ENCODE measurements at places on chromosomes 1 and 21.

DNA sequence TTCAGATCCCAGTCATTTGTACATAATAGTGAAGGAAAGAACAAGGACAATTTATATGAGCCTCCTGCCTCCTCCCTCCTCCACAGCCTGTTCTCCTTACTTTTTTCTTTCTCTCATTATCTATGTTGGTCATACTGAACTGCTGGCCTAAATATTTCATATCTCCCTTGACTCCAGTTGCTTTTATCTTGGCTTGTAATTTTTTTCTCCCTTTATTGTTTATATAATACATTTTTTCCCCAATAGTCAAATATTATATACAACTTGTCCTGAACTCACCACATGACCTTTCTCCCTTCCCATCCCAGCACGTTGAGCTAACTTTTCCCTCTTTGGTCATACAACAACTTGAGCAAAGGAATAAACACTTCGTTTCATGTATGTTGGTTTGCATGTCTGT, 752.1 kb downstream of the LTN1 start:
- DNase-seq, result no peak

GRCh38 chr21:37593740-37594471, 227.3 kb downstream of the DYRK1A start:
- DNase-seq, result no peak

DNA sequence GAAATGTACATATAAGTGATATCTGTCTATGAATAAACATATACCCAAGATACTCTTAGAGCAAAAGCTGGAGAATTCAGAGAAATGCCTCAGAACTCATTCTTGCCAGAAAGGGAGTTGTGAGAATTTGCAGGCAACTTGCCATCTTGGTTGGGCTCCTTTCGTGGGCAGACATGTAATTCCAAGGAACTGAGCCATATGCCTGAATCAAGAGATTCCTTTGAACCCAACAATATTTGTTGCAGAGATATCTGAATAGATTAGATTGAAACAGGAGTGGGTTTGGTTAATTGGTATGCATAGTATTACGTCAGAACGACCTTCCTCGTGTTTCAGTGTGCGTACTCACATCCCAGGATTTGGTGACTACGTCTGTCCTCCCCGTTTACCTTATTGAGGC, 67.0 kb downstream of the TGFB2 start:
- no peak for DNase-seq

DNA sequence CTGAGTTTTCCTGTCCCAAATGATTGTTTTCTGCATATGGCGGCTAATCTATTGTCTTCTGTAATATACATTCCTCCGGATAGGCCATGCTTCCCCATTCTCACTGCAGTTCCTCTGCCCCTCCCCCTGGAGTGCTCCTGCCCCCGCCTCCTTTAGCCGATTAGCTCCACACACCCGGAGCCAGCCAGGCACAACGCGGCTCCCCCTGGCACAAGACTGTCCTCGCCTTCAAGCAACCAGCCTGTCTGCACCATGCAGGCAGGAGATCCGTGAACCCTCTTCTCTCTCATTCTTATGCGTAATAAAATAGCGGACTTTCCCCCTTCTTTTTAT, 18.0 kb downstream of the SERTAD4 start:
- DNase-seq, result no peak

DNA sequence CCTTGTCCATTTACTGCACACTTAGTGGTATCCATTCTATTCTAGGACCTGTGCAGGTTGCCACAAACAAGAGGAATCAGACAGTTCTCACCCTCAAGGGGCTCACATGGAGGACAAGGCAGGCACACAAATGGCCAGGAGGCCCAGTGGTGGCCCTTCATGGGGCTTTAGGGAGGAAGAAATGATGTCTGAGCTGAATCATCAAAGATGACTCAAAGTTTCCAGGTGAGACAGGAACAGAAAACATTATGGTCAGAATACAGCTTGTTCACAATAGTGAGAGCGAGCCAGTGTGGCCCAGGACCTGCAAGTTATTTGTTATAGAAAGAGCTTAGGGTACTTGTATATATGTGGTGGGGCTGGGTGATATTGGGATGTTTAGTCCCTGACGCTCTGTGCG, 26.4 kb downstream of the SHISAL2A start:
- peak; percentile 35 for DNase-seq

DNA sequence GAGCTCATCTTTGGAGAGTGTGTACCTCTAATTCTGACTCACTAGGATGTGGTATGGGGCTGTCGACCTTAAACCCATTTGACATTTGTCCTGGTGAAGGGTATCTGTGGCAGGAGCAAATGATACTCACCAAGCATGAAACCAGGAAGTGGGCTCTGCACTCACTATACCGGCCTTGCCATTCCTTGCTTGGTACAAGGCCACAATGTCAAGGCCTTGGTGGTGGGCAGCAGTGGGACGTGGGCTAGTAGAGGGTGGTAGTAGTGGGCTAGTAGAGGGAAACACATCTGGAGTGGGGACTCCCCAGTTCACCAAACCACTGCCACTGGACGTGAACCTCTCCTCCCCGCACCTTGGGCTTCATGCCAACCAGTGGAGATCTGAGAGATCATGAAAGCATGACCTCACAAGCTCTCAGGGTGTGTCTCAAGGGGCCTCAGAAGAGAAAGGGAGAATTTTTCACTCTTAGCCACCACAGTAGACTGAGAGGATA, 11.5 kb downstream of the TNFSF4 start:
- no peak for DNase-seq

- DNase-seq, result no peak
Observed at GRCh38 chr1:66696771-66697170, 55.5 kb upstream of the DYNLT5 start.

DNA sequence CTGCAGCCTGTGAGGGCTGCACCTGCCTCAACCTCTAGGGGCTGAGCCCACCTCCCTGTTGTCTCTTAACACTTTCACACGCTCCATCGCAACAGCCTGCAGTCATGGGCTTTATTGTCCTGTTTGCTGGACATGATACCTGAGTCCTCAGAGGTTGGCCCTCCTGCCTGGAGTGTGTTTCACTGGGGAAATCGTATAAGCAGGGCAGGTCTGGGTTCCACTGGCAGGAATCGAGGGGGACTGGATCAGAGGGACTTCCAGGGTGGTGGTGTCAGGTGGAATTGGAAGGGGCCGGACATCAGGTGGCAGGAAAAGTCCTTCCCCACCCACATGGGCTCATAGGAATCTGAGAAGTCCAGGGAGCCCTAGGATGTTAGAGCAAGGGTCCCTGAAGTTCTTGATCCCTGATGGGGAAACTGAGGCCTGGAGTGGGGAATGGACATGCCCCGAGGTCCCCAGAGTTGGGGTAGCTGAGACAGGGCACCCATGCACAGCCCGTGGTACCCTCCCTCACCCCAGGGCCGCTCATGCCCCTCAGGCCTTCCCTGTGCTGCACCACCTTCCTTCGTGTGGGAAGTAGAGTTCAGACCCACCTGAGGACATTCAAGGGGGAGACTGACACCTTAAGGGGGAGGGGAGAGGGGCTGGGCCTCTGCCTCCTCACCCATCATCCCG, 66.6 kb downstream of the PIK3CD start:
- DNase-seq, result no peak

GRCh38 chr1:27934818-27935549, at the start of gene SMPDL3B:
Gene SMPDL3B (plus strand): TSS chr1:27935000. CDS start chr1:27935184, 184 bp downstream.
- no peak for DNase-seq

DNA sequence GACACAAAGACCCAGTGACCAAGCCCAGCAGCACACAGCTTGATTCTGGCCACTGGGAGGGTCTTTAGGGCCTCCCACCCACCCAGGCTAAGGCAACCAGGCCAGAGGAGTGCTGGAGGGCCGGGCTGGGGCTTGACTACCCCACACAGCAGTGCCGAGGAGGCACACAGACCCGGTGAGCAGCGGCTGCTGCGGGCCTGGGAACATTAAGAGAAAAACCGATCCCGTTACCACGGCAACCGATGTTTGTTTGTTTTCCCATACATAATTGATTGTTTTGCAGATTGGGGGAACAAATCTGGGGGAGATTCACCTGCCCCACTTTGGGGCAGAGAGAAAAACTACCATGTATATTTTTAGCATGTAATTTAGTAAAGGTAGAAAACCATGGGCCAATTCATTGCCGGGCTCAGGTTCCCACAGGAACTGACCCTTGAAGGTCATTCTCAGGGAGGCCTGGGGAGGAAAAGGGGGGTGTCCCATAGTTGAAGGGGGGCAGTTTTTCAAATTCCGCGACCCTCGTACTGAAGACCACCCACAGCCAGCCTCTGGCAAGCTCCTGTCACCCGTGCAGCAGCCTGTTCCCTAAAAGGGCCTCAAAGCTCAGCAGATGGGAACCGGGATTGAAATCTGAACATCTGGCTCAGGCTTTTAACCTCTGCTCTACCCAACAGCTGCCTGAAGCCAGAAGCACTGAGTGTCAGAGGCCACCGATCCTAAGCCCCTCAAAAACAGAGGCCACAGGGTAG, 35.3 kb downstream of the CHD5 start:
- no peak for DNase-seq

DNA sequence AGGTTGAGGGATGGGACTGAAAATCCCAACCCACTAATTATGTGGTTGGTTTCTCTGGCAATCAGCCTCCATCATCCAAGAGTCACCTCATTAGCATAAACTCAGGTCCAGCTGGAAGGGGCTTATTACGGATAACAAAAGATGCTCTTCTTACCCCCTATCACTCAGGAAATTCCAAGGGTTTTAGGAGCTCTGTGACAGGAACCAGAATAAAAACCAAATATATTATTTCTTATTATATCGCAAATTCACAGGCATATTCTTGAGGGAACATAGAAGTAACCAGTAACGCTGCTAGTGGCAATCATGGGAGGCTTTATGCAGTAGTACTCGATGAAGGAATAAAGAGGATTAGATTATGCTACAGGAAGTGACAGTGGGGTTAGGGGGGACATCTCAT, 59.7 kb downstream of the ATF6 start:
- DNase-seq, result no peak

- no peak for DNase-seq
Observed at GRCh38 chr1:220528679-220529501, 954 bp downstream of the MARK1 start.

DNA sequence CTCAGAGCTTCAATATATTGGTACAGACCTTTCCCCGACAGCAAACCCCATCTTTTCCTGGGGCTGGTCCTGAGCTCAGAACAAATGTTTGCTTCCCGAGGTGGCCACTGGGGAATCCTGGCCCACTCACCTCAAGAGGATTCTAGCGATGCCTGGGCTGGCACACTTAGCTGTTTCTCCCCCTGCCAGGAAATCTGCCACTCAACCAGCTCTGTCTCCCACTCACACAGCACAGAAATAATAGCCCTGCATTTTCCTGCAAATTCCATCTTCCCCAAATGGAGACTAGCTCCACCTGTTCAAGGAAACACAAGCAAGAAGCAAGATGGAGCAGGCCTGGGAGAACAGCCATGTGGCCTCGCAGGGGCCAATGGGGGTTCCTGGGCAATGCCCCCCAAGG, 21.1 kb downstream of the KCNN3 start:
- DNase-seq, result no peak

GRCh38 chr1:29210278-29211085, 20.3 kb downstream of the MECR start:
- DNase-seq, result no peak

- no peak for DNase-seq
Observed at GRCh38 chr1:97499667-97500066, 421.2 kb downstream of the DPYD start.

GRCh38 chr1:162016631-162017030, 7.0 kb downstream of the OLFML2B start:
- DNase-seq, result no peak

DNA sequence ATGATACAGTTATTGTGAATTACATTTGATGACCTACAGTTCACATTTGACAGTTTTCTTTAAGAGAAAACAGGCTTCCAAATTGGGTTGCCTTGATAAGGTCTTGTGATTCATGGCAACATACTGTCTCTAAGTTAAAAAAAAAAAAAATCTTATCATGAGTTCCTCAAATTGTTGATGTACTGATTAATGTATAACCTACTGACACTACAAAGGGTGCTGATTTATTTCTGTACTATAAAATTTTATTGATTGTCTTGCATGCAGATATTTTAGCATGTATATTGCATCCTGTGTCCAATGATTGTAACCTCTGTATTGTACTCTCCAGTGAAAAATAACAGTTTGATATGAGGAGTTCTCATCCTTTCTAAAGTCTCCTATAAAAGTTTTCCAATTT, 197.3 kb upstream of the IVNS1ABP start:
- DNase-seq, result no peak

DNA sequence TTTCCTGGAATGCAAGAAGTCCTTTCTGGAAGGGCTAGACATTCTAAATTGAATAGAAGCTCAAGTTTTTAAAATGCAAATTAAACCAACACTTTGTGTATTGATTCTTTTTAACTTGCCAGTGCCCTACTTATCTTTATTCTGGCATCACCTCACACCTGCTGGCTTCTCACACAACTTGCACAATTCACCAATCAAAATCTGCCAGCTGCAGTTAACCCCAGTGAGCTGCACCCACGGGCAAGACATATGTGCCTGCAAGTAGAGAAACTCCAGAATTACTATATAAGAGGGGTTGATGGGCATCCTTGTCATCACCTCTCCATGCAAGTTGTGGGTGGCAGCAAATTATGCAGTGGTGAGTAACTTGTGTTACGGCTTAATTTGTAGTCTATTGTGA, 11.7 kb upstream of the PLPPR4 start:
- no peak for DNase-seq

DNA sequence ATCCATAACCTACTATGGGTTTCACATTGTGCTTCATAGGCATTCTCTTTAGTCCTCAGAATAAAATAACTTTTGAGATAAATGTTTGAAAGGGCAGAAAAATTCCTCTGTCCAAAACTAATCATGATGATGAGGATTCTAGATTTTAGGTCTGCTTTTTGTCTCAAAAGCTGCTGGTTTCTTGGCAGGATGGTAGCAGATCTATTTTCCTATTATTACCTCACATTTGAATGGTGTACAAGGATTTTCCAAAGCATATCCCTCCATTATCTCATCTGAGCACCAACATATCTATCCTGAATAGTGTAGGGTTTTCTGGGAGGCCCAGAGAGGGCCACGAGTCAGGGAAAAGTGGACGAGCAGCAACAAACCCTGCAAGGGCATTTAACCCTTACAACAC, 201.9 kb downstream of the PLPP3 start:
- no peak for DNase-seq
